ENCODE measurements at places on chromosomes 11 and 22. TPM values are rescaled to one million over a fixed set of nuclear protein-coding genes. Genes with fewer than 3 reads are reported as not detected.

Gene TRMT2A
- total RNA-seq: 61.3 TPM

Gene GLYAT
- 0.10 TPM for total RNA-seq

Gene OR4X1
- total RNA-seq: not detected

Gene PGM2L1
- 41.0 TPM for total RNA-seq

Gene NRXN2
- 17.0 TPM for total RNA-seq

Gene BCO2
- 0.63 TPM for total RNA-seq

DNA sequence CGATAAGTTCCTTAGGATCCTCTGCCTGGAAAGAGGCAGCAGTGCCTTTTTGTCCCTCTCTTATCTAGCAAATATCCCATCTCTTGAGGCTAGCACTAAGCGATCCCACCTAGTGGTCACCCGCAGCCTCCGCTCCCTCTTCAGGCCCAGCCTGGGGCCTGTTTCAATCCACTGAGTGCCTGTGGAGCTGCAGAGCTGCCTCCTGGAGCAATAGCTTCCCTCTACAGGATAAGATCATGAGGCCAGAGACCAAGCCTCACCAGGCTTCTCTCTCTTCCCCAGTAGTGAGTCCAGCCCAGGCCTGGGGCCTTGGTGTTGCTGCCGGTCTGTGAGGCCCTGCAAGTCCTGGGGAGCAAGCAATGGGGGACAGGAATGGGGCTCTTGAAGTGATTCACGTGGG, 65.8 kb downstream of the SLC22A12 start:
- no peak overlapping the region for H3K27ac ChIP-seq
- no peak overlapping the region for H3K4me3 ChIP-seq
- peaks cover 10% of the 10 kb centered on the region for H3K4me1 ChIP-seq

Gene RTN4RL2
- 16.1 TPM for total RNA-seq
